ENCODE measurements at places on chromosomes 1 and 21.
A peak's percentile ranks its signal among the peaks of the same experiment; 100 is the strongest.

DNA sequence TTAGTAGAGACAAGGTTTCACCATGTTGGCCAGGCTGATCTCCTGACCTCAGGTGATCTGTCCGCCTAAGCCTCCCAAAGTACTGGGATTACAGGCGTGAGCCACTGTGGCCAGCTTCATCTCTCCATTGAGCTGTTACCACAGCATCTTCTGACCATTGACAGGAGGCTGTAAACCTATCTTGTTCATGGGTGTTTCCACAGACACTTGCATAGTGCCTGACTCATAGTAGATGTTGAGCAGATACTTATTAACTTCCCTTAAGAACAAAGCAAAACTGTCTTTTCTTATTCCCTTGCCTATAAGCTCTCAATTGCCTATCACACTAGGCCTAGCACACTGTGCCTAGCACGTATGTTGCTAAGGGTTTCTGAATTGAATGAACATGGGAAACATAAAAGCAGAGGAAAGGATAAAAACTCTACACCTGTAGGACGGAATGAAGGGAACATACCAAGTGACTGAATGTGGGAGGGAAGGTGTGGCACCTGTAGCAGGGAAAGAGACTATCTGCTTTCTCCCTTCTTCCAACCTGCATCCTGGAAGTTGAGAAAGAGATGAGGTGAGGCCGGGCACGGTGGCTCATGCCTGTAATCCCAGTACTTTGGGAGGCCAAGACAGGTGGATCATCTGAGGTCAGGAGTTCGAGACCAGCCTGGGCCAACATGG is 1.2 kb upstream of the C1orf54 start:
- DNase-seq = no peak

- no peak for DNase-seq
Observed at GRCh38 chr1:220137019-220137786, 43.3 kb downstream of the IARS2 start.

GRCh38 chr1:198328458-198329032 is 171.7 kb downstream of the NEK7 start:
- DNase-seq = no peak

- DNase-seq = no peak
Observed at GRCh38 chr1:186244825-186245224, 130.2 kb downstream of the TPR start.

DNA sequence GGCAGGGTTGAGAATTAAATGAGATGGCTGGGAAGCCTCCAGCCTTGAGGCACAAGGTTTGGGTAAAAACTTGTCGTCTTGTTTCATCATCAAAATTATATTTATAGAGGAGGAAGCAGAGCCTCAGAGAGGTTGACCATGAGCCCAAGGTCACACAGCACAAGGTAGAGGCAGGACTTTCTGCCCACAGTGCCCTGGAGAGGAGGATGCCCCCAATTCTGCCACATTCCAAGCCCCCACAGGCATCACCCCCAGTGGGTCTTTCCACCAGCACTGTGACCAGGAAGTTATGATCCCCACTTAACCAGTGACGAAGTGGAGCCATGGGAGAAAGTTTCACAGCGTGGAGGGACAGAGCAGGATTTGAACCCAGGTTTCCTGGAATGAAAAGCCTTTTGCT is 400.0 kb downstream of the MATN1 start:
- no peak for DNase-seq

DNA sequence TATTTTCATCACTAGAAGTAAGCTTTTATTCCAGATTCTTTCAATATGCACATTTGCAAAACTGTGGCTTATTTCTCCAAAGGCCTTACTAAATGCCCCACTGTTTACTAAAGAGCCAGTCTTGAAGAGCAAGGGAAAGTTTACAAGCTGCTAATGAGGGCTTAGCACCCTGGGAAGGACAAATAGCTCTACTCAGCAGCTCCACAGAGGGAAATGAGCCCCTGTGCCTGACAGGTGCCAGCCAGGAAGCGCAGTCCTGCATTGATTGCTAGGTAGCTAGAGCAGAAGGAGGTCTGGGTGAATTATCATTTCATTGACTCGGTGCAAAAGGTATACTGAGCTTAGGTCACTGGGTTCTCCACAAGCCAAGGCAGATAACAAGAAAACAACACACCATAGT is 307.0 kb downstream of the SETD4 start:
- DNase-seq = no peak

DNA sequence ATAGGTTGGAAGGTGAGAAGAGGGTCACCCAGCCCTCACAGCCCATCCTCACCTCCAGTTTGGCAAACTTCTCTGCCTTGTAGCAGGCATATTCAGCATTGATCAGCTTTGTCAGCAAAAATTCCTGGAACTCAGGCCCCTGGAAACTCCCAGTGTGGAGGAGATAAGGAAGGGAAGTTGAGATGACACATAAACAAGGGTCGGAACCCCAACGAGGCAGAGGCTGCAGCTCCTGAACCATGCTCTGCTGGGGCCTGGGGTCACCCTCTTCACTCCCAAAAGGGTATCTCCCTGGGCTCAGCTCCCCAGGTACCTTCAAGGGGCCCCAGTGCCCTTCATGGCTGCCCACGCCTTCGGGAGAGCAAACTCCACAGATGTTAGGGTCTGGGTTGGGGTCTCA is 60.4 kb downstream of the RAP1GAP start:
- no peak for DNase-seq

GRCh38 chr1:88228114-88228513 is 456.0 kb upstream of the PKN2 start:
- DNase-seq = no peak

- DNase-seq = peak; percentile 93
Observed at GRCh38 chr1:1144122-1144842, 28.4 kb upstream of the C1orf159 start.

DNA sequence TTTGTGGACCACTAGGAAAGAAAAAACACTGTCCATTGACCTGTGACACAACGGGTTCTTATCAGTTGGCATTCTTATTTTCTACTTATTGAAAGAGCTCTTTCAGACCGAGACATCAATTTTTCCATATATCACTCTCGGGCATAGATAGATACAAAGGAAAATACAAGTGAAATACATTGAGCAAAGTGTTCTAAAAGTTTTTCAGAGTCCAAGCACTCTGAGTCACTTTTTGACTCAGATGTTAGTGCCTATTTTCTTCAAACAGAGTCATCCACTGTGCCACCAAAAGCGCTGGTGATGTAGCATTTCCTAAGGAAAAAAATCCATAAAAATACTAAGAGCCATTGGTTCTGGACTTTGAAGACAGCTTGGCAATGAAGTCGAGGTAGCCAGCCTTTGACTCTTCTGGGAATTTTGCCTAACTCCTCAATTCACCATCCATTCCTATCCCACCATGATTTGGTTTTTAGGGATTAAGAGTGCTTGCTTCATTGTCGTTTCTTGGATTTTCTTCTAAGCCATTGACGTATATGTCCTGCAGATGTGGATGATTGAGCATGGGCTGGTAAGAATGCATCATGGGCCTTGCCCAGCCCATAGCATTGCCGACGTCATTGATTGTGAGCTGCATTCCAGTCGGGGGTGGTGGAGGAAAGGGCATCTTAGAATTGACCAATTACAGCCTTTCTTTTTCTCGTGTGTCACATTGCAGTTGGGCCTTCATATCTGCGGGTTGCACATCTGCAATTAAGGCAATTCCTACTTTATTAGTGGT is 10.6 kb downstream of the GALNT2 start:
- DNase-seq = no peak

GRCh38 chr1:51453010-51453409 is 66.1 kb downstream of the EPS15 start:
- DNase-seq = no peak
